ENCODE measurements at places on chromosomes 5 and 9.

DNA sequence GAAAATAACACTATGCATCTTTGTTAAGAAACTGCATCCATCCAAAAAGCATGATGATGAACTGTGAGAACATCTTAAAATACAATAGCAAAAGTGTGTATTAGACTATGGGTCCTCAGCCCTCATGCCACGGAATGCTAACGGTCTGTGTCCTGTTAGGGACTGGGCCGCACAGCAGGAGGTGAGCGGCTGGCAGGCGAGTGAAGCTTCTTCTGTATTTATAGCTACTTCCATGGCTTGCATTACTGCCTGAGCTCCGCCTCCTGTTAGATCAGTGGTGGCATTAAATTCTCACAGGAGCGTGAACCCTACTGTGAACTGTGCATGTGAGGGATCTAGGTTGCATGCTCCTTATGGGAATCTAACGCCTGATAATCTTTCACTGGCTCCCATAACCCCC is 129.8 kb downstream of the NXNL2 start:
- no peak for DNase-seq

DNA sequence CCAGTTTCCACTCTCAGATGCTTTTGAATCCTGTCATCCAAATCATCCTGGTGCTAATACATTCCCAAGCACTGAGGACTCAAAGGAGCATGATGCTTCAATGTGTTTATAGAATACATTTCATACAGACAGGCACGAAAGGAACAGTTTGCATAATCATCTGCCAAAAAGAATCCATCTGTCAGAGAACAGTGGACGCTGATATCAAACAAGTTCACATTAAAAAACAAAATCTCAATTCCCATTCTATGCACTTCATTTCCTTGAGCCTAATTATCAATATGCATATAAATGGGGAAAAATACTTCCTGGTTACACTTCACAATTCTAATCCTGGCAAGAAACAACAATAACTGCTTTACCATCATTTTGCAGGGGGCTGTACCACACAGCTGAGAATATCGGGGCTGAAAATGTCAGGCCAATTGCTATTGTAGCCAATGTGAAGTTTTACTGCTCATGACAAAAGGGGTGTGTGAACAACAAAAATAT is 125.5 kb upstream of the FAM174A start:
- no peak for DNase-seq

DNA sequence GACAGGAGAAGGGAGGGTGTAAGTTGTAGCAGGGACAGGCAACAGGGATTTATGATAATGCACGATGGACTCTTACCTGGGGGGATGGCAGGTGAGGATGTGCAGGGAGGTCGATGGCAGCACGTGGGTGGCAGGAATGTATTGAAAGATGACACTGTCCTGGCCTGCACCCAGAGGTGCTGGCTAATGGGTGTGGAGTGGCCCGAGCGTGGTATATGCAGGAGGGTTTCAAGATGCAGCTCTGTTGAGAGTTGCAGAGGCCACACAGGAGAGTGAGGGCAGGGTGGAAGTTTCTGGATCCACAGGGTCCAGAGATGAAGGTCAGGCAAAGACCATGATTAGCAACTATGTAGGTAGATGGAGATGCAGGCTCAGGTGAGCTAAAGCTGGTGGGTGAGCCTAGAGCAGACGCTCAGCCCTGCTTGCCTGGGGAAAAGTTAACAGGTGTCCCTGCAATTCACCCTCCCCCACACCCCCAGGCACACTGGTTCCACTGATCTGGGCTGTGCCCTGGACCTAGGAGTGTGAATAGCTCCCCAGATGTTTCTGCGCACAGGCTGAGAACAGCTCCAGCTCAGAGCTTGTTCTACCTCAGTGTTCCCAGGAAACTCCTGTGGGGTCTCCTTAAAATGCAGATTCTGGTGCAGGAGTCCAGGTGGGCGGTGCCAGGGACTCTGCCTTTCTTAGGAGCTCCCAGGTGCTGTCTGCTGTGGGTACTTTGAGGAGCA is 21.5 kb upstream of the S1PR3 start:
- DNase-seq, result no peak

- DNase-seq, result no peak
Measured at GRCh38 chr9:121325387-121325786, 44.7 kb downstream of the STOM start.

GRCh38 chr5:144276034-144276822 is 105.6 kb downstream of the KCTD16 start:
- DNase-seq, result peak; percentile 34

DNA sequence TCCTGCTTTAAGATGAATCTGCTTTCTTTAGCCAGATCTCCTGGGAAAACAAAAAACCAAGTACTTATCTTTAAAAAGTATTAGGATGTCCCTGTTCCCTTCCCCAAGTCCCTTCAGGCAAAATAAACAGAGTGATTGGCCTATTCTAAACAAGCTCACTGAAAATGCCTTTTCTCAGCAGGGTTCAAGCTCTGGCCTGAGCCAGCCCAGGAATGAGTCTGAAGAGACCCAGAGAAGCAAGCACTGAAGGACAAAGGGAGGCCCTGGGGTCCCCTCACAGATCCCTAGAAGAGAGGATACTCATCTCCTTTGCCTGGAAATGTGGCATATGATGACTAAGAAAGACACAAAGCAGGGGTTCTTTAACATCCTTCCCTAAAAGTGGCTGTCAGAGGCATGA is 66.8 kb upstream of the MAP1B start:
- DNase-seq, result no peak

DNA sequence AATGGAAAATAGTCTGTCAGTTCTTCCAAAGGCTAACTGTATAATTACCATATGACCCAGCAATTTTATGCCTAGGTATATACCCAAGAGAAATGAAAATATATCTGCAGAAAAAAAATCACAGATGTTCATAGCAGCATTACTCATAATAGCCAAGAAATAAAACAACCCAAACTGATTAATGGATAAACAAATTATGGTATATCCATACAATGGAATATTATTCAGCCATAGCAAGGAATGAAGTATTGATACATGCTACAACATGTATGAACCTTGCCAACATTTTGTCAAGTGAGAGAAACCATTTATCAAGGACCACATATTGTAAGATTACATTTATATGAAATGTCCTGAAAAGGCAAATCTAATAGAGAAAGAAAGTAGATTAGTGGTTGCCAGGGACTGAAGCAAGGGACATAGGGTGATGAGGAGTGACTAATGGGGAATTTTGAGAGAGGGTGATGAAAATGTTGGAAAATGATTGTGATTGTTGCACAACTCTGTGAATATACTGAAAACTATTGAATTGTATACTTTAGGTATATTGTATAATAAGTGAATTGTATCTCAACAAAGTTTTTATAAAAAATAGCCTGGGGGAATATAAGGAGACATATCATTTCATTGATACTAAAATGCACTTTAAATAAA is 114.4 kb downstream of the PBX3 start:
- no peak for DNase-seq

GRCh38 chr5:14807471-14807870 is 64.1 kb downstream of the ANKH start:
- no peak for DNase-seq

- DNase-seq, result no peak
Measured at GRCh38 chr9:89502038-89502601, 4.2 kb upstream of the SEMA4D start.

GRCh38 chr9:21160178-21160577 is 6.3 kb downstream of the IFNA21 start:
- no peak for DNase-seq

DNA sequence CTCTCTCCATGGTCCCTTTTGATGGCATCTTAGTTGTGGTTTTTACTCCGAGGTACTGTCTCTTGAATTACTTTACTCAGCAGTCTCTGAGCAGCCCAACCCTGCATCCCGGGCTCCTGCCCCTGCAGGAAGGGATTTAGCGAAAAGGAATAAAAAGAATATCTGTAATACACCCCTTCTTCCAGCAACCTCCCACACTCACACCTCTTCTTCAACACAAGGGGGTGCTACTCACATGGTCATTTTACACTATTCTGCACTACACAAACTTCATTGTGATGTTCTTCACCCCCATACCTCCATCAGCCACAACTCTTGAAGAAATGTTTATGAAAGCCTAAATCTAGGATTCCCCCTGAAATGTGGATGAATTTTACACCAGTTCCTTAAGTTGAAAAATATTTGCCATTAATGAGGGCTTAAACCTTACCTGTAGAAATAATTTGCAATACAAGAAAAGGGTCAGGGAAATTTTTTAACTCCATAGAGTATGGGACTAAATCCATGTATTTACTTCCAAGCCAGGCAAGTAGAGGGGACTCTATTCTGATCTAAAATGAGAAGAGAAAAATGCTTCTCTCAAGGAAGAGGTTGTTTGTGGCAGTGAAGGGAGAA is 26.0 kb downstream of the TPD52L3 start:
- DNase-seq, result peak; percentile 61

DNA sequence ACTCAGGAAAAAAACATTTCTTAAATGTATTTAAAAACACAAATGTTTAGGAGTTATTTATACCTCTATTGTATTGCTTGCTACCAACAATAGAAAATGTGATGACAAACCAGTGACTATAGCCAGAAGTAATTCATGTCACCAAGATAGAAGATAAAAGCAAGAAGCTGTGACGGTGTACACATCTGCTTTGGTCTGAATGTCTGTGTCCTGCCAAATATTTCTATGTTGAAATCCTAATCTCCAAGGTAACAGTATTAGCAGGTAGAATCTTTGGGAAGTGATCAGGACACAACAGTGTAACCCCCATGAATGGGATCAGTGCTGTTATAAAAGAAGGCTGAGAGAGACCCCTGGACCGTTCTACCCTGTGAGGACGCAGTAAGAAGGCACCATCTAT is 74.7 kb downstream of the CEMIP2 start:
- DNase-seq, result no peak

GRCh38 chr9:80465556-80465955 is 893.8 kb downstream of the TLE4 start:
- no peak for DNase-seq

DNA sequence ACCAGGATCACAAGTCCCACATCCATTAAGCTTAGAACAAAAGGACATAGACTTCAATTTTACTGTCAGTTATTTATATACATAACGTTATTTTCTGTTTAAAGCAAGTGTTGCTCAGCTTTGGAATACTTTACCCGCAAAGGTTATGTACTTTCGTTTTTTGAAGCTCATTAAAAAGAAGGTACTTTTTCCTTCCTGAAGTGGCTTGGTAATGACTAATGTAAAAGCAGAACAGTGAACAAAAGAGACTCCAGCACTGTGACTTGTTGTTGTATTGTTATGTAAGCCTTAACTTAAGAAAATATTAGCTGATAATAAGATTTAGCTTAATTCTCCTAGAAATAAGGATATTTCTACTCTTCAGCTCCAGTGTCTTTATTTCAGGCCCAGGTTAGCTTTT is 97.3 kb upstream of the SLCO6A1 start:
- no peak for DNase-seq

GRCh38 chr9:75591972-75592371 is 298.5 kb upstream of the PCSK5 start:
- DNase-seq, result no peak

DNA sequence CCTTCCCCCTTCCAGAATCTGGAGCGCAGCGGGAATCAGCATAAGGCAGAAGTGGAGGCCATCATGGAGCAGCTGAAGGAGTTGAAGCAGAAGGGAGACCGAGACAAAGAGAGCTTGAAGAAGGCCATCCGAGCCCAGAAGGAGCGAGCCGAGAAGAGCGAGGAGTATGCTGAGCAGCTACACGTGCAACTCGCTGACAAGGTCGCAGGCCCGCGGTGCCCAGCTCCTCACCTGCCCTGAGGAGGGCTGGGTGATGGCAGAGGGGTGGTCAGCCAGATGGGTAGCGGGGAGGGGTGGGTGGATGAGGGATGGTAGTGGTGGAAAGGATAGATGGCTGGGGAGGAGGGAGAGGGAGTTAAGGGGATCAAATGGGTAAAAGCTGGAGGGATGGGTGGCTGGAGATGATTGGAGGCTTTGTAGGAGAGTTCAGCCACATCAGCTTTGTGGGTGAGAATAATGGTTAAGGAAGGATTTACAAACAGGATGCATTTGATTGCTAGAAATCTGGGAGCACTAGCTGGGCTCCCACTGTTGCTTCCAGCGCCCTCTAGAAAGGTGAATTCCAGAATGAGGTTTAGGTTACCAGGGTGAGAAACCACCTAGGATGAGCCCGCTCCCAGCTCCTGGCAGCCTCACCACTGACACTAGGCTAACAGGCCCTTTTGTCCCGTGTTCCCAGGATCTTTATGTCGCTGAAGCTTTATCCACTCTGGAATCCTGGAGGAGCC is 19.7 kb upstream of the GLE1 start:
- no peak for DNase-seq

DNA sequence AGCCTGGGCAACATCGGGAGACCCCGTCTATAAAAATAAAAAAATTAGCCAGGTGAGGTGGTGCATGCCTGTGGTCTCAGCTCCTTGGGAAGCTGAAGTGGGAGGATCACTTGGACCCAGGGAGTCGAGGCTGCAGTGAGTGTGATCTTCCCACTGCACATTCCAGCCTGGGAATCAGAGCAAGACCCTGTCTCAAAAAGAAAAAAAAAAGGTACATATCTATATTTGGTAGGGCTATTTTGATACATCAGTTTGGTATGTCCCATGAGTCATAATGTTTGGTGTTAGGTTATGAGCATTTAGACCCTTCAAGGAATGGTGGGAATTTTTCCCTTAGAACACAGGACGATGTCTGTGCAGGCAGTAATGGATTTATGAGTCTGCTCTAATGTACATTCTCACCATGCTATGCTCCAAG is 55.3 kb upstream of the POU4F3 start:
- peak; percentile 61 for DNase-seq

DNA sequence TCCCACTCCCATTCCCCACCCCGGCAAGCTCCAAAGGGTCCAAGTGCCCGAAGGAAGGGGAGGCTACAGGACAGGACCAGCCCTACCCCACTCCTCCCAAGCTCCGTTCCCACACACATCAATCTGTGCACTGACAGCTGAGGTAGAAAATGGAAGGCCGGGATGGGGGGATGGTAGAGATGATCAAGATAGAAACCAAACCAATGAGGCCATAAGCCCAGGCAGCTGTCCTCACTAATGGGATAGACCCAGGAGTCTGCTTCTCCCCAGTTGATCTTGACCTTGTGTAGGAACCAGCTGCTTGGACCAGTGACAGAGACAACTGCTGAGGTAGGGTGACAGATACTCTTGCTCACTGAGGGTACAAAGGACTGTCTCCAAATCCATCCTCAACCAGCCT is 38.6 kb downstream of the B4GALT1 start:
- DNase-seq, result no peak

DNA sequence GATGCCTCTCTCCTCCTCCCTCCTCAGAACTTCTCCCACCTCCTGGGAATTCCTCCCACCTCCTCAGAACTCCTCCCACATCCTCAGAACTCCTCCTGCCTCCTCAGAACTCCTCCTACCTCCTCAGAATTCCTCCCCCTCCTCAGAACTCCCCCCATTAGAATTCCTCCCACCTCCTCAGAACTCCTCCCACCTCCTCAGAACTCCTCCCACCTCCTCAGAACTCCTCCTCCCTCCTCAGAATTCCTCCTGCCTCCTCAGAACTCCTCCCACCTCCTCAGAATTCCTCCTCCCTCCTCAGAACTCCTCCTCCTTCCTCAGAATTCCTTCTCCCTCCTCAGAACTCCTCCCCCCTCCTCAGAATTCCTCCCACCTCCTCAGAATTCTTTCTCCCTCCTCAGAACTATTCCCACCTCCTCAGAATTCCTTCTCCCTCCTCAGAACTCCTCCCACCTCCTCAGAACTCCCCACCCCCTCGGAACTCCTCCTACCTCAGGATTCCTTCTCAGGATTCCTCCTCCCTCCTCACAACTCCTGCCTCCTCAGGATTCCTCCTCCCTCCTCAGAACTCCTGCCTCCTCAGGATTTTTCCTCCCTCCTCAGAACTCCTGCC is 23.9 kb downstream of the SLC46A2 start:
- peak; percentile 65 for DNase-seq

GRCh38 chr9:133715866-133716563 is 22.1 kb downstream of the SARDH start:
- DNase-seq, result peak; percentile 74

GRCh38 chr9:128341435-128341849 is 1.1 kb downstream of the SLC27A4 start:
- peak; percentile 82 for DNase-seq
